ENCODE measurements at places on chromosomes 6 and 20. TPM values are rescaled to one million over a fixed set of nuclear protein-coding genes. Genes with fewer than 3 reads are reported as not detected.

DNA sequence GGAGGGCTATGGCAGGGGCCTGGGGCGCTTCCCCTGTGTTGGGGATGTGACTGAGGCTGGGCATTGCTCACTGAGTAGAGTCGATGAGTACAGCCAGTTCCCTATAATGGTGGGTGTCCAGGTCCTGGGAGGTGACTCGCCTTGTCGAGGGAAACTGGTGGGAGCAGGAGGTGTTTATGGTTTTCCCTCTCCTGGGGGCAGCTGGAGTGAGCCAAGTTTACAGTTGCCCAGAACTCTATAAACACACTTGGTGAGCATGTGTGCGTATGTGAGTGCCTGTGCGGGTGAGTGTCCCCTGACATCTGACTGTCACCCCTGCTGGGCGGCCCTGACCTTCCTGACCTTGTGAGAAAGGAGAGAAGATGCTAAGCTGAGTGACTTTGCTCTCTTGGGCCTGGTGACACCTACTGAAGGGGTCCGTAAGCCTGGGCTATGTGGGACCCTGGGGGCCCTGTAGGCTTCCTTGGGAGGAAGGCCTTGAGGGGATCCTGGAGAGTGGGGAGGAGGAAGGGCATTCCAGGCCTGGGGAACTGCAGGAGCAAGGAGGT lies 65.9 kb downstream of the VEGFA start:
- no peak for DNase-seq

- DNase-seq: no peak
Observed at GRCh38 chr6:150491131-150491810, 108.4 kb upstream of the PLEKHG1 start.

GRCh38 chr6:82872185-82872584 lies 193.5 kb downstream of the UBE3D start:
- no peak for DNase-seq

DNA sequence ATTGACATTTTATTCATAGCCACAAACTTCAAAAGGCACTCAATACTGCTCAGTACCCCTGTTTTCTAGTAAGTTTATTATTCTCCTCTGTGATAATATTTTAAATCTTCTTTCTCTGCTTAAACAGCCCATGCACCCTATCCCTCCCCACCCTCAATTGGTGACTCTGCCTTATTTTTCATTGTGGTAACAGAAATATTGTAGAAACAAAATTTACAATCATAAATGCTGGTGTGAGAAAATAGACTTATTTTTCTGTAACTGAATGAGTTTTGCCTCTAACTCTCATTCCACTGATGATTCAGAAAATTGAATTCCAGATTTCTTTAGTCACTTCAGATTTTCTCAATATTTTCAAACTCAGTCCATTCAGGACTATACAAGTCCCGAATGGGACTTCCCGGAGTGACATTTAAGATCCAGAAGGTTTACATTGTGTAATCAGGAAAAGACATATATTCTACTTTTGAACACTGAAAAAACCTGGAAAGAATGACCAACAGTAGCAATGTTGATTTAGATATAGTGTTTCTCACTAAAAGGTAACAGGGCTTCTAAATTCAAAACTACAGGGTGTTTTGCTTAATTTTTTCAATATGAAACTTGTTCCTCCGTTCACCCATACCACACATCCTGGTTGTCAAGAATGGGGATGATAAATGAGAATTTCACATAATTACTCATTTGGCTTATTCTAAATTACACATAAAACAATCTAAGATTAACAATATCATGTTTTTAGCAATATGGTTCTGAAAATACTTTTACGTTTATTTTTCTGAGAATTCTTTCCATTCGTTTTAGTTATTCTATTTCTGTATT lies 34.8 kb upstream of the UST start:
- DNase-seq: no peak

DNA sequence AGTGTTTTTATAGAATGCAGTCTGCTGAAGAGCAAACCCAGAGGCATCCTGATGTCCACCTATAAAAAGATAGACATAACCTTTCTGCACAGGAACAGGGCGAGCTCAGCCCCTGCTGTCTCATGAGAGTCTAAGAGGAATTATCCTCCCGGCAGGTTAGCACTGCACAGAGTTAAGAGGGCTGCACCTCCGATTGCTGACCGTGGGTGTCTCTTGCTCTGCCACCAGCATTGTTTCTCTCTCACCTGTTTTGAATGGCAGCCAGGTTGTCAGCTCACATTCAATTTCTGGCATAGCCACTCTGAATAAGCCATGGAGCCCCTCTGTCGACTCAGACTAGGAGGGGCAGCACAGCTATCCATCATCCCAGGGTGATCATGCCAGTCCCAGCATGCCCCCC lies 211.2 kb downstream of the PHACTR1 start:
- DNase-seq: no peak

DNA sequence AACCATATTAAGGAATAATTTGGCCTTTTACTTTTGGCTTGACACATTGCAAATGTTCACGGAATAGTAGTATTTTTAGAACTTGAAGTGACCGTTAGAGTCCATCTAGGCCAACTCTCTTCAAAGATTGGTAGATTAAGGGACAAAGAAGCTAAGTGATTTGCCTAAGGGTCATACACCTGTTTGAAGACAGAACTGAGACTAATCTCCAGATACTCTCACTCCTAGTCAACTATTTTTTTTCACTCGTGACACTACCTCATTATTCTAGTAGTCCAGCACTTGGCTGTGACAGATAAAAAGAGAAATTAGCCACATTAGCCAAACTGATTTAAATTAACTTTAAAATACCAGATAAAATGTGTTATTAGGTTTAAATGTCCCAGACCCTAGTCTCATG lies 10.6 kb downstream of the ACSS2 start:
- no peak for DNase-seq

- DNase-seq: peak; percentile 86
Observed at GRCh38 chr6:53495506-53496499, 49.1 kb downstream of the GCLC start.

- DNase-seq: no peak
Observed at GRCh38 chr6:30590509-30590908, 19.3 kb downstream of the ABCF1 start.

DNA sequence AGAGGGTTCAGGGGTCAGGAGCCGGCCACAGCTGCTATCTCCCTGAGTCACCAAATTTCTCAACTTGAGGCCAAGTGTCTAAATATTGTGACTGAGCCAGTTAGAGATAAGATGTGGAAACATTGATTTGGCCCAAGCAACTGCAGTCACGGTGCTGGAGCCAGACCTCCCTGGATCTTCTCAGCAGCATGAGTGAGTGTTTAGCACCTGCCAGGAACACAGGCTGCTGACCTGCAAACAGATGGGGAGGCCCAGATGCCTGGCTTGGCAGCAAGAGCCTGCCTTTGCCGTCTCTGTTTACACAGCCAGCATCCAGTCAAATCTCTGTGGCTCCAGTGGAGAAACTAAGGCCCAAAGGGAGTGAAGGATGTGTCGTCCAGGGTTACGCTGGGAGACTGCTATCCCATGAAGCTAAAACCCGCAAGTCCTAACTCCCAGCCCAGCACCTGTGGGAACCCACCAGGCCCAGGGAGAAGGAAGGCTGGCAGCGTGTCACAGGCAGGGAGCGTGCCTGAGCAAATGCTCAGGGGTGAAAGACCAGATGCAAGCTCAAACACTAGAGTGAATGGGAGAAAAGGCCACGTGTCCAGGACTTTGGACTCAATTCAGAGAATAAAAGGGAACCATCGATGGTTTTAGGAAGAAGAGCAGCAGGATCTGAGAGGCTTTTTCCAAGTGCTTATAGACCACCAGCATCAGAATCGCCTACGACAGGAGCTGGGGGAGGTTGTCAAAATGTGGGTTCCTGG lies 15.9 kb upstream of the PTGIS start:
- DNase-seq: peak; percentile 43

CCN6 gene
- total RNA-seq: not detected

CST4 gene
- not detected for total RNA-seq

CDKAL1 gene
- total RNA-seq: 13.6 TPM

RSPH4A gene
- 5.1 TPM for total RNA-seq

SH3BGRL2 gene
- 22.4 TPM for total RNA-seq

NKX2-4 gene
- not detected for total RNA-seq

Measured in left lung (tissue), 14 donors.